ENCODE measurements at places on chromosomes 11 and 22.

- no peak for DNase-seq
Measured at GRCh38 chr22:33557836-33558235, 362.4 kb downstream of the LARGE1 start.

DNA sequence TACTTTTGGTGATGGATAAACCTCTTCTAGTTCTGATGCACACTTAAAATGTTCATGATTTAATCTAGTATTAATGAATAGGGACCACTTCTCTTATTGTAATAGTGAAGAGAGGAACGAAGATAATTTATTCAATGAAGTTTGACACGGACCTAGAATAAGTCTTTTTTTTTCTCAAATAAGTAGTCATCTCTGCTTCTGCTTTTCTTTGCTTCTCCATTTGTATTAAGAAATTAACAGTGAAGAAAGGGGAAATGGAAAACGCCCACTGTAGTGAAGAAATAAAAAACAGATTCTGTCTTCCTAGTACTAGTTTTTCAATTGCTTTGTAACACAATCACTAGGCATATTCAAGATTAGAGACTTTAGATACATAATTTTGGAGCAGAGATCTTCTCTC, 73.0 kb downstream of the CD44 start:
- no peak for DNase-seq

DNA sequence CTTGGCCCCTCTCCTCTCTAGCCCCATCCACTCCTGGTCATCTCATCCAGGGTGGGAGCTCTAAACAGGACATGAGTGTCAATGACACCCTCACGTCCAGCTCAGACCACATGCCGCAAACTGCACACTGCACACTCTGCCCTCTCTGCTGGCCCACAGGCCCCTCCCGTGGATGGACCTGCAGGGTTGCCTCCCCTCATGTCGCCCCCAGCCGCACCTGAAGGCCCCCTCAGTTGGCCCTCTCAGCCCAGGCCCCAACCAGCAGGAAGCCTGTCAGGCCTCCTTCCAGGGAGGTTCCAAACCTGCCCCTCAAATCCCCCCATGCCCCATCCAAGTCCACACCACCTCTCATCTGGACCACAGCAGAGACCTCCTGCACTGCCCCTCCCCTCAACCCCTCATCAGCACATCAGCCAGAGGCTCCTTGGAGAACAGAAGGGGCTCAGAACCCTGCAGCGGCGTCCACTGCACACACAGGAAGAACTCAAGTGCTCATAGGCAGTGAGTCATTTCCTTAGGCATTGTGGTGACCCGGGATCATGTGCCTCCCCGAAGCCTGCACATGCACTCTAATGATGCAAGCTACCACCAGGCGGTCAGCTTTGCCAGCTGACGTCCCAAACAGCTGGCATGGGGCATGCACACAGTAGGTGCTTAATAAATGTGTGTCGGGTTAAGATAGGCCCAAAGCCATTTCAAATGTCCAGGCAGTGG, 12.9 kb upstream of the CDKN1C start:
- no peak for DNase-seq

- DNase-seq, result no peak
Measured at GRCh38 chr22:32058656-32059260, 15.7 kb downstream of the SLC5A1 start.

DNA sequence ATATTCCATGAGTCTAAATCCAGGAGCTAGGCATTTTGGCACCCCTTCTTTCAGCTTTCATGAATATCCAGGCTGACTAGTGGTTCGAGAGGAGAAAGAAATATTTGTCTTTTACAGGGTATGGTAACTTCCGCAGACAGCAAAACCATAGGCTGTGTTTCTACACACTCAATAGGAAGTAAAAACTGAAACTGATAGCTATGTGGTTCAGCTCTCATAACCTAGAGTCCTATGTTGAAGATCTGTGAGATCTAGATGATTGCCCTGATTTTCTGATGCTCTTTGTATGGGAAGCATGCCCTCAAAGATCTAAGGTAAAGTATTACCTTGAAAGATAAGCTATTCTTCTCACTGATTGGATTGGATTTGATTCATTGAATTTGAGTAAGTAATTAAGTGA, 118.3 kb downstream of the CD44 start:
- DNase-seq, result no peak

DNA sequence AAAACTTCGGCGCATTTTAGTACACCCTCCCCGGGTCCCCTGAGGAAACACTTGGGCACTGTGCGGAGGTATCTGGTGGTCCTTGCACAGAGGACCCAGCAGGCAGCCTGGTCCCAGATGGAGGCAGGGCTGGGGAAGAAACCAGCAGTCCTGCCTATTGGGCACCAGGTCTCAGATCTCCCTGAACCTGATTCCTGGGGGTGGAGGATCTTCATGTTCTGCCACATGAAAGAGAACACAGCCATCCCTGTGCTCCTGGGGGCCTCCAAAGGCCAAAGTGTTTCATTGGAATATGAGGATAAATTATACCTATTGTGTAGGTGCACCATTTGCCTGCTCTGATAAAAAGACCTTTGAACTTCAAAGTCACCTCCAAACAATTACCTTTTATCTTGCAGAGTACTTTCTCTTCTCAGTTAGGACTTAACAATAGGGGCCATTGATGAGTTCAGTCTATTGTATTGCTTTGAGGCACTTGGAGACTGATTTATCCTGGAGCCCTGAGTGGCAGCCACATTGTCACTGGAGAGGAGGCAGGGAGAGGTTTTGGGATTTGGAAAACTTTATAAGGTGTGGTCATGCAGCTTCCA, 1.8 kb downstream of the RCN1 start:
- DNase-seq, result no peak

GRCh38 chr11:23856654-23857053, 640.2 kb upstream of the LUZP2 start:
- DNase-seq, result no peak
